ENCODE measurements at places on chromosomes 7 and 10.

DNA sequence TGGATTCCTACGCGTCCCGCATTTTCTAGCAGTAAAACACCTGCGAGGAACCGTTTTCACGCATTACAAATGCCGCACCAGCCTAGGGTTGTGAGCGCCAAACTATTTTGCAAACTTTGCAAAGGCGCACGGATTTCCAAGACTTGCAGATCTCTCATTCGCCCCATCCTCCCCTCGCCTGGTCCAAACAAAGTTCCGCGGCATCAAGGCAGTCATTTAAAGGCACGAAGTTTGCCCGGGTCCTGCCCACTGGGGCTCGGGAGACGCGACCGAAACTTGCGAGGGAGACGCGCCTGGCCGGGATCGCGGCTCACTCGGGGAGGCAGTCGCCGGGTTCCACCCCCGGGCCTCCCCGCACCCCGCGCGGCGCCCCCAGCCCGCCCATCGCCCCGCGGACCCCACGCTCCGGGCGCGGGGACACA is 613 bp downstream of the USP6NL start:
- no peak for DNase-seq

DNA sequence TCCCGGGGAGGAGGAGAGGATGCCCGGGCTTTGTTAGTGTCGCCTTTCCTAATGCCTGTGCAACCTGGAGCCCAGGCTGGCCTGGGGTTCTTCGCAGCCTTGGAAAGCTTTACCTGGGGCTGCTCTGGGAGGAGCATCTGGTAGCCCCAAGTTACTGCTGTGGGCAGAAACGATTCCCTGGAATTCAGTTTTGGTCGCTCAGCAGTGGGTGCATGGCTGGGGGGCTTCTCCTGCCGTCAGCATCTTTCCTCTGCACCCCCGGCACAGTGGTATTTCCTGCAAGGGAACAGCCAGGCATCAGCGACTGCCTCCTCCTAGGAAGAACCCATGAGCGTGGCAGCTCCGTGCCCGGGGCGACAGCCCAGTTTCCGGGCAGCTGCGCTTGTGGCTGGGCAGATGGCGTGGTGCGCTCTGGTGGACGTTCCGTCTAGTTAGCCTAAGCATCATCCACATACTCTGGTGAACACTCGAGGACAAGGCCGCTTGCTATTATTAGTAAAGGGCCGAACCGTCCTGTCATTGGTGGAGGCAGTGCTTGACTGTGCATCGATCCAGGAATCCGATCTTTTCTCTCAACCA is 107.0 kb upstream of the BTBD16 start:
- no peak for DNase-seq

DNA sequence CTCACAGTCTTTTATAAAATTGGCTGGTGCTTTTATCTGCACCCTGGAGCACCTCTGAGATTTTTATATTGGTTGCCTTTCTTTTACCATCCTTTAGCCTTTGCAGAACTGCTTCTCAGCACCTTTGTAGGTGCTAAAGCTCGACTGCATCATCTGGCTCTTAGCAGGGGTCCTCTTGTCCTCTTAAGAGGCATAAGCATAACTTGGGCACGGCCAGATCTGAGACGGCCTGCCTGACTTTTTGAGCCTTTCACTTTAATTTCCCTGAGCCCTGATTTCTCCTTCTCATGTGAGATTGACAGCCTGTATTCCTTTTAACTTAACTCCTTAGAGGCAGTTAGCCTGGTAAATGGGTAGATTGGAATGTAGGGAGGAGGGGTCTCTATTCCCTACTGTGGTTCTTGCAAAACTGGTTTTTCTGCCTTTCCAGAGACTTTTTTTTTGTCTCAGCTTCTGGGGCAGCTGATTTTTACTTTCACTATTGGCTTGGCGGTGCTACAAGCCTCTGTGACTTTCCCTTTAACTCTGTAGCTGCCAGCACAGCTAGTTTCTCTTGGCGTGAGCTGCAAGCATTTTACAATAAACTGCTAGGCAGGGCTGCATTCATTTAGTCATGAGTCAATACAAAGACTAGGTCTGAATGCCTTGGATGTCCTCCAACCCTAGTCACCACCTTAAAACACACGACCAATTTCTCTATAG is 24.0 kb downstream of the ZPBP start:
- DNase-seq, result no peak

GRCh38 chr10:113616244-113617074 is 47.4 kb downstream of the NRAP start:
- no peak for DNase-seq

DNA sequence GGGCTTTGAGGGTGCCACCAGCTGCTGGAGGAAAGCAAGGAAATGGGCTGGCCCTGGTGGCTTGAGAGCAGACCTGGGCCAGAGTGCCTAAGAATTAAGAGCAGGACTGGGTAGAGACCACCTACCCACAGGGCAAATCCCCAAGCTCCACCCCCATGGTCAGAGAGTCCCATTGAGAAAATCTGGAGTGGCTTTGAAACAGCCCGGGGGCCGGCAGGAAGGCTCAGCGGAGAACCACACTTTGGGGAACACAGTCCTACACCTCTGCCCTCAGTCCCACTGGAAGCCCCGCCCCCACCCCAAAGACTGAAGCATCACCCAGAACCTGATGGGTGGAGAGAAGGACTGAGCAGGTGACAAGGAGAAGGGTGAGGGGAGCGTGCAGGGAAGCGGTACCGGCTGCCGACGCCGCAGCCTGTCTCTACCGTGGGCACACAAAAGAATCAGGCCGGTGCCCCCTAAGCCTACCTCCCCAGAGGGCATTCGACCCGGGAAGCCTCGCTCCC is 3.6 kb downstream of the SMARCD3 start:
- DNase-seq, result no peak

DNA sequence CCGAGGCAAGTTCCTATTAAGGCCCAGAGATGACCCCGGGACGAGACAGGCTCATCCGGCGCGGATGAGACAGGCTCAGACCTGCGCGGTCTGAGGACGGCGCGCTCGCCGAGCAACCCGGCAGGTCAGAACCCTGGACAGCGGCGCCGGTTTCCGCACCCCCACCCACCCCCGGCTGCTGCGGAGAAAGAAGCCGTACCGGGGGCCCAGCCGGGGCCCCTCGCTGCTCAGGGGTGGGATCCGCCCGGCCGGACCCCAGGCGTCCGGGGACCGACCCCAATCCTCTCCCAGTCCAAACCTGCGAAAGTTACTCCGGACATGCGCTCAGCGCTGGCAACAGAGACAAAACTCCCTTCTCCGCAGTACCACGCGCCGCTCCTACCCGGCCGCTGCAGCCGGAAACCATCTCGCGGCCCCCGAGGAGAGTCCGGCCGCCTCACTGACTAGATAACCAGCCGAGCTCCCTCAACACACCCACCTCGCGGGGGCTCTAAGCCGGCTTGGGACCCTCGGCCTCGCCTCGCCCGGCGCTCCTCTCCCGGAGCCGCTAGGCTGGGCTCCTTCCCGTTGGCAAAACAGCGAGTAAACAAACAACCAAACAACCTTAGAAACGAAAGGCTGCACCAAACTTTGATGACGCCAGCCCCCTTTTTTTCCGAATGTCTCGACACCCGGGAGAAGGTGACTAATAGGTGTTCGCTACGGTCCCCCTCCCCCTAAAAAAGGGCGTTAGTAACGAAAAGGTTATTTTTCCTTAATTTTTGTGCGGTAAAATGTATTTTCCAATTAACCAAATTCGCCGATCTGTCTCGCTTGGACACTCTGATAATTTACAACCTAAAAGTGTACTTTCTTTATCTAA is 2.3 kb upstream of the DRGX start:
- DNase-seq, result no peak

DNA sequence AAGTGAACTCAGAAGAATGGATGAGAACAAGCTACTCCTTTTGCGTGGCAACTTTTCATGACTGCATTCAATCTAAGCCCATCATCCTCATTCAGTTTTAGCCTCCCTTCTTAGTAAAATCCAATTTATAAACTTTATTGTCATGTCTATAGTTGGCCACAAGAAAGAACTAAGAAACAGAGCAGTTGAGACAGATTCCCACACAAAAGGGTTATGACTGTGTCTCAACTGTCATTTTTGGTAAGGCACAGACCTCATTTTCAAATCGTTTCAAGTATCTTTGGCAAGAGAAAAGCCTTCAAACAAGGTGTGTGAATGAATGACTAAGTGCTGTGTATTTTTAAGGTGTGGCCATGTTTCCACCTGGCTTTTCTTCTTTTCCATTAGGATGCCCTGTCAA is 84.2 kb upstream of the CREB5 start:
- DNase-seq, result no peak

DNA sequence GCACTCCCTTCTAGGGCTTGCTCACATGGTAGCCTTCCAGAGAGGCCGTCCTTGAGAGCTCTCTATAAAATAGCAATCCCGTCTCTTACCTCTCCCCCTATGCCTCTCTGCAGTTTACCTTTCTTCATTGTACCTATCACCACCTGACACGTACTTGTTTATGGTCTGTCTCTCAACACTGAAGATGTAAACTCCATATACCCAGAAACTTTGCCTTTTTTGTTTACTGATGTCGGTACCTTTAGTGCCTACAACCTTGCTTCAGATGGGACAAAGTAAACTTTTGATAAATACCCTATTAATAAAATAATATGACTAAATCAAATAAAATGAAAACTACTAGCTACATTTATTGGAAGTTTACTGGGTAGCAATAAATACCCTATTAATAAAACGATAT is 220.6 kb downstream of the GPAM start:
- no peak for DNase-seq

DNA sequence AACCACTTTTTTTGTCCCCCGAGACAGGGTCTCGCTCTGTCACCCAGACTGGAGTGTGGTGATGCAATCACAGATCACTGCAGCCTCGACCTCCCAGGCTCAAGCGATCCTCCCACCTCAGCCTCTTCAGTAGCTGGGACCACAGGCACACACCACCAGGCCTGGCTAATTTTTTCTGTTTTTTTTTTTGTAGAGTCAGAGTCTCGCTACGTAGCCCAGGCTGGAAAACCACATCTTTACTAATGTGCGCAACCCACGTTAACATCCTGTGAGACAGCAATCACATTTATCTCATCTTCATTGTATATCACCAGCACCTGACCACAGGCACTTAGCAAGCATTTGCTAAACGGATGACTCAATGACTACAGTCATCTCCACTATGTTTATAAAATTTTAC is 77.8 kb upstream of the ATP6V0A4 start:
- no peak for DNase-seq

DNA sequence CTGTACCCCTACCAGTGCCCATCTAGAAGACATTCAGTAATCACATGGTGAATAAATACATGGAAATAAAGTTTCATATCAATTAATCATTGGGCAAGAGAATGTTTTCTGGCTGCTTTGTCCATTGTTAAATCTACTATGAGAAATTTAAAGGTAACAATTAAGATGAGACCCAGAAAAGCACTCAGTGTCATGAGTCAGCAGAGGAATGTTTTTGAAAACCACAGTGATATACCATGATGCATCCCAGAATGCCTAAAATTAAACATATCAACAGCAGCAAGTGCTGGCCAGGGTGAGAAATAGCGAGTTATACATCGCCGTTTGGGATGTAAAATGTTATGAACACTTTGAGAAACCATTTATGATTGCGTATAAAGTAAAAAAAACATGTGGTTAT is 825.3 kb upstream of the C7orf33 start:
- no peak for DNase-seq

- no peak for DNase-seq
Observed at GRCh38 chr7:28107960-28108359, 72.6 kb downstream of the JAZF1 start.

- DNase-seq, result no peak
Observed at GRCh38 chr10:102696736-102697135, 17.5 kb downstream of the ARL3 start.

- no peak for DNase-seq
Observed at GRCh38 chr10:24006741-24007140, 202.2 kb upstream of the KIAA1217 start.

DNA sequence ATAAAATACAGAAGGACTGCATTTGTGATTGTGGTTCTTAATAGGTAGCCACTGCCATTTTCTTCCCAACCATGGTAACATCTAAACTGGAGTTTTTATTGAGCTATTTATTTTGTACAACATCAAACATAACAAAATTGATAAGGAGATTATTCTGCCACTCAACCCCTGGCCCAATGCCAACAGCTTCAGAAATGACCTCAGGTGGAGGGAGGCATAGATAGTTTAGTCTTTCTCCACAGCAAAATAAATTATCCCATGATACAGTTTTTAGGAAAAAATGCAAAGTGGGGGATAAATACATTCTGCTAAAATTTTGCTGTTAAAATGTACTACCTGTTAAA is 57.6 kb downstream of the LRRTM3 start:
- no peak for DNase-seq

GRCh38 chr7:12085516-12085915 is 125.6 kb upstream of the TMEM106B start:
- DNase-seq, result no peak

GRCh38 chr7:154684666-154685563 is 318.0 kb downstream of the PAXIP1 start:
- DNase-seq, result no peak

DNA sequence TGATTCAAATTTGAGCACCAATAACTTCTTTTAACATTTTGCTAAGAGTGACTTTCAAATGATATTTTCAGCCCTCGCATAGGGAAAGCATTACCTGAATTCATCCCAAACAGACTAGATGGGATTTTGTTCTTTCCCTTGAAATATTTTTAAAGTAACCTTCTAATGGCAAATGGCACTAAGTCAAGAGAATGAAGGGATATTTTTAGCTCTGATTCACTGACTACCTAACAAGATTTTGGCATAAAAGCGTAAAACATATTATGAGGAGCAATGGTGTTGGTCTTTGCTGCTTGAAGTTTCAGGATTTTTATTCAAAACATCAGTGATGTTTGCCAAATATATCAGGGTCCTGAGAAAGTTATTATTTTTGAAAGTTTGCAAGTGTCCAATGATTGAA is 290.3 kb downstream of the CDK14 start:
- no peak for DNase-seq

DNA sequence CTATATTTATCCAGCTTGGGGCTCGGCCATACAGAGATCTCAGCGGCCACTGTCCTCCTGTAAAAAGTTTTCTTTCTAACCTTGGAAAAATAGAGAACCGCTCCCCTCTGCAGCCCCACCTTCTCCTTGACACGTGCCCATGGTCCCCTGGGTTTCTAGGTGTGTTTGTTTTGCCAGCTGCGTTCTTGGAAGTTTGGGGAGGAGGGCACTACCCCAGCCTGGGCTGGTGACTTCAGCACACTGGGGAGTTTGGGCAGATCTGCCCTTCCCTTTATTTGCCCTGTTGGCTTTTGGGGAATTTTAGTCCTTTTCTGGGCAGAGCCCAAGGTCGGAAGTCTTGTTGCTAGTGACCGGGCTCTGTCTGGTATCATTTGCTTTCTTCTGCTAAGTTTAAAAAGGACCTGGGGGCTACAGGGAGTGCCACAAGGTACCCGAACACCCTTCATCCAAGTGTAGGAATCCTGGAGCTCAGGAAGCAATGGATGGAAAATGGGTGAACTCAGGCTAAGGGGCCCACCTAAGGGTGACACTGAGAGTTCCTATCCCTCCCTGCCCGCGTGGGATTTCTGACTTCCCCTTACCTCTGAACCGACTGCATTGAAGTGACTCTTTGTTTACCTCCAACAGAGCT is 1.7 kb downstream of the ADAMTS14 start:
- no peak for DNase-seq

DNA sequence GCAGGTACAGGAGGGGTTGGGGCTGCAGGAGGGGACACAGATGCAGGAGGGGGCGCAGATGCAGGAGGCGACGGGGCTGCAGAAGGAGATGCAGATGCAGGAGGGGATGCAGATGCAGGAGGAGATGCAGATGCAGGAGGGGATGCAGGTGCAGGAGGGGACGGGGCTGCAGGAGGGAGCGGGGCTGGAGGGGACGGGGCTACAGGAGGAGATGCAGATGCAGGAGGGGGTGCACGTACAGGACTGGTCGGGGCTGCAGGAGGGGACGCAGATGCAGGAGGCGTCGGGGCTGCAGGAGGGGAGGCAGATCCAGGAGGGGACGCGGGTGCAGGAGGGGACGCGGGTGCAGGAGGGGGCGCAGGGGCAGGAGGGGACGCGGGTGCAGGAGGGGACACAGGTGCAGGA is 66.5 kb downstream of the VWA2 start:
- no peak for DNase-seq
